ENCODE measurements at places on chromosomes 1 and 21.

- no peak for DNase-seq
Measured at GRCh38 chr1:29267321-29268070, 31.2 kb downstream of the PTPRU start.

DNA sequence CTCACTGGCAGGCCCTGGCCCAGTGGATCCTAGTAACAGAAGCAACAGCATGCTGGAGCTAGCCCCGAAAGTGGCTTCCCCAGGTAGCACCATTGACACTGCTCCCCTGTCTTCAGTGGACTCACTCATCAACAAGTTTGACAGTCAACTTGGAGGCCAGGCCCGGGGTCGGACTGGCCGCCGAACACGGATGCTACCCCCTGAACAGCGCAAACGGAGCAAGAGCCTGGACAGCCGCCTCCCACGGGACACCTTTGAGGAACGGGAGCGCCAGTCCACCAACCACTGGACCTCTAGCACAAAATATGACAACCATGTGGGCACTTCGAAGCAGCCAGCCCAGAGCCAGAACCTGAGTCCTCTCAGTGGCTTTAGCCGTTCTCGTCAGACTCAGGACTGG, 7.7 kb downstream of the CGN start:
- no peak for DNase-seq

GRCh38 chr1:21634806-21635535, 34.2 kb downstream of the RAP1GAP start:
- DNase-seq = no peak

DNA sequence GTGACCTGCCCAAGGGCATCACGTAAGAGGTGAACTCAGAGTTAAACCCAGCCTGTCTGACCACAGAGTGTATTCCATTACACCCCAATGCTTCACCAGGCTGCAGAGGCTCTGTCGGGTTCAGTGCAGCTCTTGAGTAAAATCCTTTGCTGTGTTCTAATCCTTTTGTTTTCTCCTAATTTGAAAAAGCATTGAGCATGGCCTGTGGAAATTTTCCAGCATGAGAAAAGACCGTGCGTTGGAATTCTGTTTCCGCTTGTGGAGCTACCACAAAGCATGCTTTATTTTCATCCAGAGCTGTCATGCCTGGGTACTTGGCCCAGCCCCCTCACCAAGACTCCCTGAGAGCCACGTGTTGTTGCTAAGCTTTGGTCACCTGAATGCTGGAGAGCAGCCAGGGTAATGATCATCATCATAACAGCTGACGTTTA, 317.6 kb downstream of the PRDM2 start:
- DNase-seq = no peak

DNA sequence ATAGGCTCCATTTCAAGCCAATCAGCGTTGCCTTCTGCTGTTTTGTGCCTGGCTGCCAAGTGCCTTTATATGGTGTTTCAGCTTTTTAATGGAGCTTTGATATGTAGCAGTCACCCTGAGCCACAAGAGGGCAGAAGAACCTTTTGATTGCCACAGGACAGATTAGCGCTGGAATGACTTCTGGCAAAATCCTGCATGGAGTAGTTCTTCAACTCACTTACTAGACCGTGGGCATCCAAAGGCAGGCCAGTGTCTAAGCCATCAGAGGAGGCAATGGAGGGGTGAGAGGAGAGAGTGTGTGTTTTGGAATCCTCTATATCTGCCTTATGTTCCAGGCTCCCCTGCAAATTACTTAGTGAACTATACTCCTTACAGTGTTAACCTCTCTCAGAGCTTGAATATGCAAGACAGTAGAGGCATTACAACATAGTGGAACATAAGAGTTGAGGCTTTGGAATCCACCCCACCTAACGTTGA, 56.2 kb downstream of the ST3GAL3 start:
- peak; percentile 10 for DNase-seq

GRCh38 chr1:42587753-42588152, 70.5 kb upstream of the PPIH start:
- no peak for DNase-seq

DNA sequence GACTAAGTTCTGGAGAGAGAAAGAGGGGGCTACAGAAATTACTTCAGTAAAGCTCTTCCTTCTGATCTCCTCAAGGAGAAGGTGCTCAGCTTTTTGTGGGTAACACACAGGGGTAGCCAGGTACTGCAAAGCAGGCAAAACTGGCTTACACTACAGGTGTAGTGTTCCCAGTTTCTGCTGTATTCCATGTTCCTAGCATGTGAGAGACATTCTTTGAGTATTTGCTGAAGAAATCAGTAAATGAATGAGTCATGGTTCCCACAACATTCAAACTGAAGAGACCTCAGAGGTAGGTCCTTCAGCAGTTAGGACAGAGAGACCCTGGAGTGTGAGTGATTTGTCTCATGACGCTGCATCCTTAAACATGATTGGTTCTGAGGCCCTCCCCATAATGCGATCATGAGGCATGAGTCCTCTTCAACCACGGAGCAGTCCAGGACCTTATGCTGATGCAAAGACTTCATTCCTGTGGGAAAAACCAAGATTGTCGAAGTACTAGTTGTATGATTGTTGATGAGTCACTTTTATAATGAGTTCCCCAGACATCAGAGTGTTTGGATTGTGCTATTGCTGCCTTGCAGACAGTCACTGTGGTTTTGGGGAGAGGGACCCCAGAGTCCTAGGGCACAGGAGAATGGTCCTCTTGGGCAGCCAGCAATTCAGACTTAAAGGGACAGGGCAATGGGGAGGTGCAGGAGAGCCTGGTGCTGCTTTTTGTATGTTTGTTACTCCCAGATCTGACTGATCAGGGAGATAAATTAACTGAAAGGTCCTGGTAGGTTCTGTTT, 2.7 kb upstream of the OR10J4 start:
- DNase-seq = no peak

DNA sequence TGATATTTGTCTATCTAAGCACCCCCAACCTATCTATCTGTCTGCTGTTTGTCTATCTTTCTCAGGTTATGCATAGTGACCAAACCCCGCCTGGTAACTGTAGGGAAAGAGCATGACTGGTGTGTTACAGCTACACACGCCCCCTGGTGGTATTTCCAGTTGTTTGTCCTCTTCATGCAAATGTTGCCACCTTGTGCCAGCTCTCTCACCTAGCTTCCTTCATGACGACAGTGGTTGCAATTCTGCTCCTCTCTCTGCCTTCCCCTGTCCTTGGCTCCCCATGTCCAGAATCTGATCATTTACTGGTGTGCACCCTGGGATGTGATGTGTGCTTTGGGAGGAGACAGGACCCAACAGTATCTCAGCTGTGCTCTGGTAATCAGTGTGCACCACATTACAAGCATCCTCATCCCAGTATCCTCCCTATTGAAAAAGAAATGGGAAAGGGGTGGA, 8.1 kb upstream of the INKA2 start:
- DNase-seq = peak; percentile 44

GRCh38 chr1:67404212-67404620, 26.0 kb downstream of the SERBP1 start:
- no peak for DNase-seq

- DNase-seq = no peak
Measured at GRCh38 chr1:234720709-234721441, 110.9 kb upstream of the IRF2BP2 start.

DNA sequence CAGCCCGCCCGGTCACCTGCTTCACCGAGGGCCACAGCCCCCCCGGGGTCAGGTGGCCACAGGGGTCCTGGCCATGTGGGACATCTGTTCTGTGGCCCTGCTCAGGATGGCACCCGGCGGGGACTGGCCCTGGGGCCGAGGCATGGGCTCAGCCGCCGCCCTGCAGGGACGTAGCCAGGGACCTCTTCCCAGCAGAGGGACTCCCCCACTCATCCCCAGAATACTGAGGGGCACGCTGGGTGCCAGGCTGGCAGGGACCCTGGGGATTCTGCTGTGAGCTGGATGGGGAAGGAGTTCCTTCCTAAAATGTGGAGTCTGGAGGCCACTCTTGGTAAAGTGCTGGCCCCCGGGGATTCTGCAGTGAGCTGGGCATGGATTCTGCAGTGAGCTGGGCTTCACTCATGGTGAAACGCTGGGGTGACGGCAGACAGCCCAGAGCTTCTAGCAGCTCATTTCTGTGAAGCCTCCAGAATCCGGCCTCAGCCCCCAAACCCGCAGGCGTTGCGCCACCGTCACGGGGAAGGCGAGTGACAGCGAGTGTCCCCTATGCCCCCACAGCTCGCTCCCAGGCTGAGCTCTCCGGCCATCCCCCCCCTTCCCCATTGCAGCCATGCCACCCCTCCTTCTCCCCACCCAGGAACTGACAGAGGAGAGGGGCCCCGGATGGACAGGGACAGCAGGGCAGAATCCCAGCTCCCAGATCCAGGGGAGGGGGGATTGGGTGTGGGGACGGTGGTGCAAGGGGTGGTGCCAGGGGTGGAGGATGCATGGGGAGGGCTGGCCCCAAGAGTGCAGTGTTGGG, 1.4 kb downstream of the ITGB2 start:
- no peak for DNase-seq

DNA sequence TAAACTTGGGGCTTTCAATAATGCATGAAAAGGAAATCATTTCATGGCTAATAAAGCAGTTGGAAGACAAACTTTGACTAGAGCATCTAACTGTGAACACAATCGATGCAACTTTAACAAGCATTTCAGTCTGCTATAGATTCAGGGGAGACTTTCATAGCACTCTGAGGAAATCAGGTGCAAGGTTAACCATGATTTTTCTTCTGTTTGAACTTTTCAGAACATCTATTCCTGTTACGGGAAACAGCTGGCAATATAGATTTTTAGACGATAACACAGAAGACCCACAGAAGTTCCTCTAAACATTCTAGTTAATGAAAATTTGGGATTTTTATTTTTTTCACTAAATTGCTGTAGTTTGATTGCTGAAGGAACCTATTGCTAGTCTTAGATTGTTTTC, 177.3 kb downstream of the TRIM33 start:
- no peak for DNase-seq

GRCh38 chr1:243495442-243496186, 239.8 kb downstream of the SDCCAG8 start:
- no peak for DNase-seq

- DNase-seq = no peak
Measured at GRCh38 chr1:53295726-53296116, 32.1 kb downstream of the LRP8 start.

DNA sequence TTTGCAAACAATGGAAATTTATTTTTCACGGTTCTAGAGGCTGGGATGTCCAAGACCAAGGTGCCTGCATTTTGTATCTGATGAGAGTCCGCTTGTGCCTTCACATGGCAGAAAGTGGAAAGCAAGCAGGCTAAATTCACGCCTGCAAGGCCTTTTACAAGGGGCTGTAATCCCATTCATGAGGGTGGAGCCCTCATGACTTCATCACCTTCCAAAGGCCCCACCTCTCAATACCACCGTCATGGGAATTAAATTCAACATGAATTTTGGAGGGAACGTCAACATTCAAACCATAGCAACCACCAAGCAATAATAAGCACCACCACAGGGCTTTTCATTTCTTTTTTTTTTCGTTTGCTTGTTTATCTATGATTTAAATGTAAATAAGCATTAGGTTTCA, 115.3 kb downstream of the C1orf21 start:
- no peak for DNase-seq

DNA sequence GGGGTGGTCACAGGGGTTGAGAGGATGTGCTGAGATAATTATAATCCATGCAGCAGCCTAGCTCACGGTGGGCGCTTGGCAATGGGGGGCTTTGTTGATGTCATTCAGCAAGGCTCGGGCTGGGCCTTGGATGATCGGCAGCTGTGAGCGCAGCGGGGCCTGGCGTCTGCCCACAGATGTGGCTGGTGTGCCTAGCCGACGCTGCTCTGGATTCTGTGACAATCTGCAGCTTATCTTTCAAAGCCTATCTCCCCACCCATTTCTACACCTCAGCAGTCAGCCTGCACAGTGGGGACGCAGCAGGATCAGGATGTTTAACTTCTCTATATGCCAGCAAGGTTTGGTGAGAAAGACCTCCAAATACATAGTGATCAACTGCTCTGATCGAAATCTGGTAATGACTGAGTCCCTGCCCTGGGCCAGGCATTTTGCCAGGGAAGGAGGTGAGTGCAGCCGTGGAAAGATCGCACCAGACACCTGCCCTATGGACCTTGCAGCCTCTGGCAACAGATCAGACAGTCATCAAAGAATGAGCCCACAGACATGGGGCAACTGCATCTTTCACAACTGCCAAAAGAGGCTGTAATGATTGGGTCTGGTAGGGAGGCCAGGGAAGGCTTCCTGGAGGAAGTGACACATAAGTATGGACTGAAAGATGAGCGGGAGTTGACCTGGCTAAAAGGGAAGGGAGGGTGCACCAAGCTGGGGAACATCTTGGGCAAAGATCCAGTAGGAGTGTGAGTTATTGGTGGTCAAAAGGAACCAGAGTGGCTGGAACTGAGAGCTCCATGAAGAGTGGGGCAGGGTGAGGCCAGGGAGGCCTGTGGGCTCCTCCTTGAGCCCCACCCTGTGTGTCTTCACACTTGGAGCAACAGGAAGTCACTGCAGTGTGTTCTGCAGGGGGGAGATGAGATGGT, 35.3 kb downstream of the EPHB2 start:
- DNase-seq = no peak

DNA sequence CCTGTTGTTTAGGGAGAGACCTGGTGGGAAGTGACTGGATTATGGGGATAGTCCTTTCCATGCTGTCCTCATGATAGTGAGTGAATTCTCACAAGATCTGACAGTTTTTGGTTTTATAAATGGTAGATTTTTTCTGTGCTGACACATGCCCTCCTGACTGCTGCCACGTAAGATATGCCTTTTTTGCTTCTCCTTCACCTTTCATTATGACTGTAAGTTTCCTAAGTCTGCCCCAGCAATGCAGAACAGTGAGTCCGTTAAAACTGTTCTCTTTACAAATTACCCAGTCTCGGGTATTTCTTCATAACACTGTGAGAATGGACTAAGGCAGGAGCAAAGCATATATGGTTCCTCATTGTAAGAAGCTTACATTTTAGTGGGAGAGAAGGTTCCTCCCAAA, 1727.2 kb downstream of the NCAM2 start:
- no peak for DNase-seq

- no peak for DNase-seq
Measured at GRCh38 chr1:38990386-38990737, 714 bp upstream of the AKIRIN1 start.
